ENCODE measurements at places on chromosomes 4 and X.

- DNase-seq: no peak
Observed at GRCh38 chr4:100289946-100290345, 99.7 kb upstream of the DDIT4L start.

DNA sequence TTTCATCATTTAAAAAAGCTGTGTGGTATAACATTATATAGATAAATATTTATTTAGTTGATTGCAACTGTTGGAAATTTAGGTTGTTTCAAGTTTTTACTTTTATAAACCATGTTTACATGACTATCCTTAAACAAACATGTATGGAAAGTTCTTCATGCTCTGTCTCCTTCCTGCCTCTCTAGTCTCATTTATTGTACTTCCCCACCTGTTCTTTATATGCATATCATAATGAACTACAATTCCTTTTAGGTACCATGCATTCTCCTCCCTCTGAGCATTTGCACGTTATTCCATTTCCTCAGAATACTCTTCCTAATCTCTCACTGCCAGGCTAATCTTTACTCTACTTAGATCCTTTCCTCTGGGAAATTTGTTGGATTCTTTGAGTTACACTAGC, 16.9 kb upstream of the ADH6 start:
- no peak for DNase-seq

DNA sequence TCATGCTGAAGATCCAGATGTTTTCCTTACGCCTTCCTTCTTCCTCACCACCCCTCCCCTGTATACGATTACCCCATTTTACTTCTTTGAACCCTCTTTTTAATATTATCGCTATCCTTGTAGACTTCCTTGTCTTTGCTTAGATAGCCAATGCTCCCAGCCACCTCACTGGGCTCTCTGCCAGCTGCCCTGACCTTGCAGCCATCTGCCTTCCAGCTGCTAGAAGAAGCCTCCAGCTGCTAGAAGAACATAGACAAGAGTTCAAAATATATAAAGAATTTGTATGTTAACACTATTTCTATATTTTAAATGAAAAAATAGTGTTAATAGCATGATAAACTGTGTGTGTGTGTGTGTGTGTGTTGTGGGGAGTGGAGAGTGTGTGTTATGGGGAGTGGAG, 374.7 kb downstream of the ANKRD50 start:
- DNase-seq: no peak

DNA sequence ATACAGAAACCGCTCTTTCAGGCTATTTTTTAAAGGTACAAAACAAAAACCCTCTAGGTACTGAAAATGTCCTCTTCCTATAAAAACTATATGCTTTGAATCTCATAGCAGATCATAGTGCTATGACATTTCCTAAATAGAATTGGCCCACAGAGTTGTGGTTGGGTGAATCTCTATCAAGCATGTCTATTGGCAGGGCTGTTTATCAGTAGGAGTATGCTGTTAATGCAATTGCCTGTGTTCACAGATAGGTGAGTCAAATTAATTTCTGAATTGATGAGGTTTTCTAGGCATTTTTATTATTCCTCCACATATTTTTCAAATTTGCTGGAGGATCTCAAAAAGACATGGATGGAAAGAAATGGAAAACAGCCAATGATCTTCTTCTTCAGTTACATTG, 73.9 kb downstream of the QRFPR start:
- DNase-seq: no peak

- no peak for DNase-seq
Observed at GRCh38 chr4:107472265-107472948, 247.6 kb downstream of the PAPSS1 start.

- DNase-seq: no peak
Observed at GRCh38 chr4:115332078-115332477, 218.7 kb upstream of the NDST4 start.

GRCh38 chr4:133320576-133321170, 171.6 kb downstream of the PCDH10 start:
- DNase-seq: no peak

GRCh38 chr4:75016472-75016871, 83.6 kb downstream of the PARM1 start:
- DNase-seq: no peak

All from osteocyte (in vitro differentiated cells).